GM23248 (cell line): ENCODE measurements at places on chromosomes 2 and 18. TPM values are rescaled to one million over a fixed set of nuclear protein-coding genes. Genes with fewer than 3 reads are reported as not detected.

GRCh38 chr2:12727065-12727464, 10.3 kb downstream of the TRIB2 start:
- no peak for DNase-seq

- DNase-seq, result no peak
Measured at GRCh38 chr2:240593026-240593702, 6.6 kb downstream of the CAPN10 start.

Gene NYAP2
- not detected in 2 replicates for total RNA-seq

DNA sequence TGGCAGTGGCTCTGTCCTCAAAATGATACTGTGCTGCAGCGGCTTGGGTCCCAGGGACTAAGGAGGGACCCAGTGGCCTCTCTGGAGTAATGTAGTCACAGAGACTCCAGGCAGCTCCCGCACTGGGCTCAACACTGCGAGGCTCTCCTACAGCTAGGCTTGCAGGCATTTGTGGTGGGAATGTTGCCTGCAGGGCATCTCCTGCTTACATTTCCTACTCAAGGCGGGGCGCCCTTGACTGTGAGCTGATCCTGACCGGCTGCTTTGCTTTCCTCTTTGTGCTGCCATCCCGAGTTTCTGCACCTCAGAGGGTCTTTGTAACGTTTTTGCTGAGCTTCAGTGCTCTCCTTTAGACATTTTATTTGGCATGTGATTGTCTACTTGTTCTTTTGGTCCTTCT, 177.4 kb upstream of the FN1 start:
- DNase-seq, result no peak

- peak; percentile 45 for DNase-seq
Measured at GRCh38 chr2:38176619-38177021, 100.7 kb upstream of the CYP1B1 start.

- DNase-seq, result no peak
Measured at GRCh38 chr2:109439986-109440385, 173.8 kb downstream of the SEPTIN10 start.

- peak; percentile 11 for DNase-seq
Measured at GRCh38 chr2:217517402-217517801, 485.4 kb downstream of the TNS1 start.

- DNase-seq, result no peak
Measured at GRCh38 chr2:29233428-29233827, 118.2 kb downstream of the CLIP4 start.

Gene PLCL1
- 2.3 TPM in 2 replicates for total RNA-seq
